ENCODE measurements at places on chromosomes 6 and 20.

- DNase-seq, result no peak
These were observed 72.0 kb upstream of the F13A1 start for GRCh38 chr6:6392214-6393068.

DNA sequence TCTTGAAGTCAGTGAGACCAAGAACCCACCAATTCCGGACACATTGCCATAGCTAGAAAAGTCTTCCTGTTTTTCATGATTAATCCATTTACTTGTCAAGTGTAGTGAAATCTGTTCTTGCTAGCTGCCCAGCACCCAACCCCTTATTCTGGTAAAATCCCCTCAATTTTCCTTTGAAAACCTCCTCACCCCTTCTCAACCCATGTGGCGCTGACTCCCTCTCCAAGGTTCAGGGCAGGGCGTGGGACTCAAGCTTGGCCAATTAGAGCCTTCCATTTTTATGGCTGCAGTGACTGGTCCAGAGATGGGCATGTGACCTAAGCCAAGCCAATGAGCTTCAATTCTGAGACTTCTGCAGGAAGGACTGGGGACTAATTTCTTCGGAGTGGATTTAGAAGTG, 9.8 kb upstream of the ZBP1 start:
- DNase-seq, result no peak

DNA sequence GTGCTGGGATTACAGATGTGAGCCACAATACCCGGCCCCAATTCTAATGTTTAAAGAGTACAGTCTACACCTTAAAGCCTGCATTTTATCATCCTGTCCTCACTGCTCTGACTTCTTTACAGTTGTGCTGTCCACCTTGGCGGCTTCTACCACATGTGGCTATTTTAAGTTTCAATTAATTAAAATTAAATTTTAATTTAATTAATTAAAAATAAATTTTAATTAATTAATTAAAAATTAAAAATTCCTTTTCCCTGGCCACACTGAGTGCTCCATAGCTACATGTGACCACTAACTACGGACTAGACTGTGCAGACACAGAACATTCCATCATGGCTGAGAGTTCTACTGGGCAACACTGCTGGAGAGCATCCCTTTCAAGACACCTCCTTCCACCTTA, 27.4 kb downstream of the ATP9A start:
- no peak for DNase-seq

DNA sequence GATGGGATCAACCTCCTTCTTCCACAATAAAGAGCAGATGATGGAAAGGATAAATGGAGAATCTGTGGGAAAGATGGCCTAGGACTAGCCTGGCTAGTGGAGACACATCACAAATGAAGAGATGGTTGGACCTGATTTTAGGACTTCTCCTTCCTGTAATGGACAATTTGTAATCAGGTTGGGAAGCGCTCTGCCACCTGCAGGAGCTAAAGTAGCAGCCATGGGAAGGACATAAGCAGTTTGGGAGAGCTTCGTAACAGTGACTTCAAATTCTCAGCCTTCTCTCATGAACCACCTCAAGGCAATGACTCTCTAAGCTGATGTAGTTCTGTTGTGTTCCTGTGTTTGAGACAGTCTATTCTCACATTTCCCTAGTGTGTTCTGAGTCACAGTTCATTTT, 137.9 kb upstream of the BMP2 start:
- no peak for DNase-seq

- DNase-seq, result no peak
These were observed 94.7 kb downstream of the ANKRD6 start for GRCh38 chr6:89527634-89528033.

- DNase-seq, result peak; percentile 15
These were observed 56.9 kb upstream of the DYNLRB1 start for GRCh38 chr20:34459209-34459897.

GRCh38 chr20:38224531-38224930, 36.0 kb downstream of the KIAA1755 start:
- no peak for DNase-seq

DNA sequence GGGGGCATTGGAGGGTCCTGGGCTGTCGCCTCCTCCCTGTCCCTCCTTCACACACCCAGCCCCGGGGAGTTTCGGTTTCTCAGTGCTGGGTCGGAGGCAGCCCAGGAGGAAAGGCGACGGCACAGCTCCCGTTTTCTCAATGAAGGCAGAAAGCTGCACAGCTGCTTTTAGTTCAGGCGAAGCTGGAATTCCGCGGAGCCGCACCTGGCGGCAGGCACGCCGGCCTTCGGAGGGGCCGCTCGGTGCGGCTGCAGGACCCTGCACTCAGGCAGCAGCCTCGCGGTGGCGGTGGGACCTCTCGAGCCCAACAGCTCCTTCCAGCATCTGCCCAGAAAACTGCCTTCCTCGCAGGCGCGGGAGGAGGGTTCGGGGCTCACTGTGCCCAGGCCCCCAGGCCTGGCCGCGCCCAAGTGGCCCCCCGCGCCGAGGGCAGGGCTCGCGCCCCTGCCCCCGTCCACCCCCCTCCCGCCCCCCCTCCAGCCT, 4.6 kb downstream of the FOXQ1 start:
- no peak for DNase-seq

GRCh38 chr6:7033202-7033601, 74.6 kb upstream of the RREB1 start:
- DNase-seq, result no peak

DNA sequence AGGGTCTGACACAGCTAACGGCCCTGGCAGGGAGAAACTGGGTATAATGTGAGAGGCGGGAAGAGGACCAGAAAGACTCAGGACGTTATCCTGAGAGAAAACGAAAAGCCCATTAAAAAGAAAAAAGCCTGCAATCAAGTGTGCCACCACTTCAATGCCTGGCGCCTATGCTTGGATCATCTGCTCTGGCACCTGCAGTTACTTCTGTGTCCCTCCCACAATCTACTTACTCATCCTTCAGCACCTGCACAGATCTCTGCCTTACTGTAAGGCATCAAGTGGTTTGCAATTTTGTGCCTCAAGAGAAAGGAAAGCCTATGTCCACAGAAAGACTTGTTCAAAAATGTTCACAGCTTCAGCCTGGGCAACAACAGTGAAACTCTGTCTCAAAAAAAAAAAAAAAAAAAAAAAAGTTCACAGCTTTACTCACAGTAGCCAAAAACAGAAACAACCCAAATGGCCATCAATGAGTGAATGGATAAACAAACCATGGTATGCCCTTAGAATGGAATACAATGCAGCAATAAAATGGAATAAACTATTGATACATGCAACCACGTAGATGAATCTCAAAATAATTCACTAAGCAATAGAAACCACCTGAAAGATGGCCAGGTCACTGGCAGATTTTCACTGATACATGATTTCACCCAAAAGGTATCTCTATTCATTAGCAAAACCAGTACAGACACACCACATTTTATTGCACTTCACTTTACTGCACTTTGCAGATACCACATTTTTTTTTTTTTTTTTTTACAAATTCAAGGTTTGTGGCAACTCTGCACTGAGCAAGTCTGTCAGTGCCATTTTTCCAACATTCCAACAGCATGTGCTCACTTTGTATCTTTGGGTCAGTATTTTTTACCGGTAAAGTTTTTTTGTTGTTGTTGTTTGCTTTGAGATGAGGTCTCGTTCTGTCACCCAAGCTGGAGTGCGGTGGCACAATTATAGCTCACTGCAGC, 48.6 kb downstream of the ABHD12 start:
- peak; percentile 64 for DNase-seq

GRCh38 chr6:5180636-5181035, 80.1 kb downstream of the LYRM4 start:
- no peak for DNase-seq

DNA sequence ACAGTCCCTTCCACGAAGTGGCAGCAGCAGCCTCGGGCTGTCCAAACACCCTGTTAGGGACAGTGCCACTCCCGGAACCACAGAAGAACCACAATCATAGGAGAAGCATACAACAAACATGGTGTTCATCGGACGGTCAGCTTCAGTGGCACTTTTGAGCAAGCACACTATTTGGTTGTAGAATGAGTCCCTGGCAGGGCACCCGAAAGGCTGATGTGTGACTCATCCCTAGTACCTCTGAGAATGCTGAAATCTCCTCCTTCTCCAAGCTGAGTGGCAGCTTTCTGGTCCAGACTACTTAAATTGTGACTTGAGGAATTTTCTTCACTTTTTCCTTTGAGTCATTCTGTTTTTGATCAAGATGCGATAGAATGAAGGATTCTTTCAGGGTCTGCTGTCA, 282.5 kb downstream of the ESR1 start:
- DNase-seq, result peak; percentile 83

DNA sequence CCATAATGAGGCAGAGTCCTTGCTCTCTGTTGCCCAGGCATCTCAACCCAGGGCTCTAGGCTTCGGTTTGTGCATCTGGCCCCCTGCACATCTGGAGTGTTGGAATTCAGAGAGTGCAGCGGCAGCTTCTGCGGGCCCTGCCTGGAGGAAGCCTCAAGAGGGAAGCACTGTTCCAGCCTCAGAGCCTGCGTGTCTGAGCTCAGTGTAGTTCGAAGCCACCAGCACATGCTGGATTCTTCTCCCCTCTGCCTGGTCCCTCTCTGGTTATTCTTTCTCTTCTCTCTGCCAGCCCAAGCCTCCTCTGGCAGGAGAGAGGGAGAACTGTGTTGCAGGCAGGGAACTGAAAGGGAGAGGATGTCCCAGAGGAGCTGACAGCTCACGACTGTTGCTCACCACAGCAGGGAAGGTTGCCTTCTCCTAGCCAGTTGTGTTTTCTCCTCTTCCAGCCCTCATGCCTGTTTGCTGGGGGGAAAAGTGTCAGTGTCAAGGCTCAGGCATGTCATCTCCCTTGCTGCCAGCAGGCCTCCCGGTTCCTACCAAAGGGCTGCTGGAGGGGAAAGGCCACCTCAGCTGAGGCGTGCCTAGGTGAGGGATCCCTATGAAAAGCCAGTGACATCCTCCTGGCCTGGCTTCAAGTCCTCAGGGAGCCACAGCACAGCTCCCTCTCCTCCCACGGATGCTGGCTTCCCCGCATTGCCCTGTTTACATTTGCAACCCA, 126.0 kb upstream of the LRFN2 start:
- DNase-seq, result no peak

GRCh38 chr6:13500915-13501314, 13.5 kb upstream of the GFOD1 start:
- no peak for DNase-seq

DNA sequence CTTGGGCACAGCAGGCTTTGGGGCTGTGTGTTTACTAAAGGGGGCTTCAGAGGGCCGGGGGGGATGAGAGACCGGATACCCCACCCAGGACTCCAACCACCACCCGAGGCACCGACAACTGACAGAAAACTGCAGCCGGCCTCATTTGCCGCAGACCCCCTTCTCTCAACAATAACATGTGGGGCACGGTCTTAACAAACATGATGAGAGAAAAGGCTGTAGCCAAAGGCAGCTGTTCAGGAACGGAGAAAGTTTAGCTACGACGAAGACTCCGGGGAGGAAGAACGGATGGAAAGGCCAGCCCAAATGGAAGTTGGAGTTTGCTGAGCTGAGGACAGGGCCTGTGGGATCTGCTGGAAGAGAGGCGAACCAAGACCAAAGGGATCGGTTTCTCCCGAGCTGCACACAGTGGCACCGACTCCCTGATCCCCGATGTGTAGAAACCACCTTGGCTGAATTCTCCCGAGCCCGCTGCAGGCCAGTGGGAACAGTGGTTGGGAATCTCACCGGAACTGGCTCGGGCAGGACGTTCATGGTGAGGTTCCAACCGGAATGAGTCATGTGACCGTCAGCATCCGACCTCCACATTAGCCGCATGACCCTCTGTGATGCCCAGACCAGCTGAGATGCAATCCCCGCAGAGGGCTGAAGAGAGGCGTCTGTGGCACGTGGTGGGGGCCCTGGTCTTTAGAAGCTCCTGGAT, 359.3 kb downstream of the TAF4 start:
- no peak for DNase-seq

DNA sequence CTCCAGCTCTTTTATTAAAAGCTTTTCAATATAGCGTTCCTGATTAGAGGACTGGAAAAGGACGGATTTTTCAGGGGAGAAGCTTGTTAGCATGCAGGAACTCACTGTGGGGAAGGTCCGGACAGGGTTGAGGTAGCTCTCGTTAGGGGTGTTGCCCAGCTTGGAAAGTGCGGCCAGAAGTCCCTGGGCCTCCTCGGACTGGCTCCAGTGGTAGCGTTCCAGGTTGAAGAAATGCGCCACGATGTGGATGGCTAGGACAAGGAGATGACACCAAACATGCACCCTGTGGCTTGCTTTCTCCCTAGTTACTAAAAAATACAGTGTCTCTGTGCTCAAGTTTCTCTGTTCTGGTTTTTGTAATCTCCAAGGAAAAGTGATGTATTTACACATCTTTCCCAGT, 12.5 kb downstream of the NOX3 start:
- DNase-seq, result no peak

GRCh38 chr20:23190557-23190956, 104.4 kb upstream of the CD93 start:
- DNase-seq, result peak; percentile 26

DNA sequence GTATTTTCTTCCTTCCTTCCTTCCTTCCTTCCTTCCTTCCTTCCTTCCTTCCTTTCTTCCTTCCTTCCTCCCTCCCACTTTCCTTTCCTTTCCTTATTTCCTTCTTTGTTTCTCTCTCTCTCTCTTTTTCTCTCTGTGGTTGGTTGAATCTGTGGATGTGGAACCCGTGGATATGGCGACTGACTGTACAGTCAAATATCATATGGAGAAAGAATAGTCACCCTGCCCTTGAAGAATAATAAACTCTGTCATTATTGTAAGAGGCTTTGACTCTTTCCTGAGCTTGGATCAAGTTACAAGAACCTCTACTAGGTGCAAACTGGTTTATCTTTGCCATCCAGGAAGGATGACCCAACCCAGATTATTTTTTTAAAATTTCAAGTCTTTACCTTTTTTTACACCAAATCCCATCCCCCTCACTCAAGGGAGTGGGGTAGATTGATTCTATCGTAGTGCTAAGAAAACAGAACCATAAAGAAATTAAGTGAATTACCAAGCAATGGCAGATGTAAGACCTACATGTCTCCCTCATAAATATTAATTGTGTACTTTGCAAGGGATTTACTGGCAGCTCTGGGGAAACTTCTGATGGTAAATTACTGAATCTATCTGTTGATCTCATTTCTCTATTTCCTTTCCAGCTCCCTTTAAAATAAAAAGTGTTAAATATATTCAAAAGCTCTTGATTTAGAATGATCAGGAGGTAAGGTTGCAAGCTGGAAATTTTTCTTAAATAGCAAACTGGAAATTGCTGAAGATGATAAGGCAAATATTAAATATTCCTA, 667.5 kb downstream of the UTRN start:
- no peak for DNase-seq

GRCh38 chr20:57080796-57081195, 185.6 kb downstream of the BMP7 start:
- peak; percentile 43 for DNase-seq

DNA sequence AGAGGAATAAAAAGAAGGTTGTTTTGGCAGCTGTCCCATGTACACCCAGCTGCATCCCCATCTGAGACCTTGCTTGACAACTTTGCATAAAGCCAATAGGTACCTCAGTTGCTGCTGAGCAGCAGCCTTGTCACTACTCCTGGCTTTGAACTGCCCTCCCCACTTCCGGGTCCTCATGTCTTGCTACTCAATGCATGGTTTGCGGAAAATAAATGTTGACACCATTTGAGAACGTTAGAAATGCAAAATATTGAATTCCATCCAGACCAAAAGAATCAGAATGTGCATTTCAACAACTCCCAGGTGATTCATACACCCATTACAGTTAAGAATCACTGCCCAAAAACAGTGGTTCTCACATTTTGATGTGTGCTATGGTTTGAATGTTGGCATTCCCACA, 32.9 kb downstream of the GPX5 start:
- no peak for DNase-seq

GRCh38 chr20:58546756-58547622, 31.8 kb upstream of the APCDD1L start:
- no peak for DNase-seq

- DNase-seq, result no peak
These were observed 23.8 kb upstream of the FAM217A start for GRCh38 chr6:4102687-4103244.
